Epithelial cell of umbilical artery (primary cell): ENCODE measurements at places on chromosomes 12 and 14. TPM values are rescaled to one million over a fixed set of nuclear protein-coding genes. Genes with fewer than 3 reads are reported as not detected.

SPTB gene
- not detected in 2 replicates for total RNA-seq

PLXNC1 gene
- 0.15 TPM in 1 of 2 replicates, not detected in the other for total RNA-seq

ITGB7 gene
- 0.15 TPM in 1 of 2 replicates, not detected in the other for total RNA-seq

KCNK10 gene
- not detected in 2 replicates for total RNA-seq

SLC4A8 gene
- 1.6 and 2.4 TPM in 2 replicates for total RNA-seq

GPR68 gene
- total RNA-seq = 0.61 and 0.65 TPM in 2 replicates

TEX52 gene
- not detected in 2 replicates for total RNA-seq

ANKRD9 gene
- total RNA-seq = 18.5 and 22.8 TPM in 2 replicates

SINHCAF gene
- 164 and 172 TPM in 2 replicates for total RNA-seq

GRIN2B gene
- not detected in 2 replicates for total RNA-seq
